ENCODE measurements at places on chromosomes 3 and 15. TPM values are rescaled to one million over a fixed set of nuclear protein-coding genes. Genes with fewer than 3 reads are reported as not detected.
A peak's percentile ranks its signal among the peaks of the same experiment; 100 is the strongest.

Gene WNT7A
- 7.4 TPM for total RNA-seq

Gene CTXN2
- not detected for total RNA-seq

DNA sequence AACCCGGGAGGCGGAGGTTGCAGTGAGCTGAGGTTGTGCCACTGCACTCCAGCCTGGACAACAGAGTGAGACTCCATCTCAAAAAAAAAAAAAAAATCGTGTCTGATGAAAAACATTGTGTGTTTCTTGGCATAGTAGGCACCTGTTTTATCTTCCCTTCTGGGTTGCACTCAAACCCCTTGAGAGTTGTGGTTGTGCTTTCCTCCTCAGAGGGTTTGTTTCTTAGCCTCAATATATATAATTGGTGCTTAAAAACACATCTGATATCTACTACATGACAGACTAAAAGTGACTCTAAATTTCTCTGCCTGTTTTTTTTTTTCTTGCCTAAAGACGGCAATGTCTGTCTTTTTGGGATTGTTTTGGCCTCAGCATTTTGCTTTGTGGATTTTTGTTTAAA lies 7.6 kb downstream of the NR1D2 start:
- no peak overlapping the region for H3K4me3 ChIP-seq
- no peaks in the 10 kb centered on the region for H3K27me3 ChIP-seq
- H3K27ac ChIP-seq, result no peak overlapping the region
- H3K36me3 ChIP-seq, result peaks cover 13% of the 10 kb centered on the region
- no peak for DNase-seq
- H3K4me1 ChIP-seq, result peaks cover 58% of the 10 kb centered on the region

DNA sequence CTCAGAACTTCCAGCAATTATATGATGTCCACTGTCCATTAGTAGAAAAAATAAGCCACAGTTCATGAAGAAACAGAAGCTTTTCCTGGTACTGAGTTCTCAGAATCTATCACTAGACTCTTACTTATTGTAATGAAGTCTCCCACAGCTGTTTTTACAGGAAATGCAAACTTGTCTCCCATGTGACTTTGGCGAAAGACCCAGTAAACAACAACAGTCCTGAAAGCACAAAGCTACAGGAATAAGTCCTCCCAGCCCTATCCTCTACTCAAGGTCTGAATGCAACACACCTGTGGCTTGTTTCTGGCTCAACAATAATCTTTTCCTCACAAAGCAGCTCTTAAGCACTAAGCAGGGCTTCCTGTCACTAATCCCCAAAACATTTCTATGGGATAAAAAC lies 55.9 kb downstream of the EOMES start:
- no peak overlapping the region for H3K4me3 ChIP-seq
- H3K27ac ChIP-seq, result peak overlapping the region; percentile 5
- DNase-seq, result no peak
- H3K4me1 ChIP-seq, result peaks cover 4% of the 10 kb centered on the region
- H3K27me3 ChIP-seq, result no peaks in the 10 kb centered on the region
- no peaks in the 10 kb centered on the region for H3K36me3 ChIP-seq

DNA sequence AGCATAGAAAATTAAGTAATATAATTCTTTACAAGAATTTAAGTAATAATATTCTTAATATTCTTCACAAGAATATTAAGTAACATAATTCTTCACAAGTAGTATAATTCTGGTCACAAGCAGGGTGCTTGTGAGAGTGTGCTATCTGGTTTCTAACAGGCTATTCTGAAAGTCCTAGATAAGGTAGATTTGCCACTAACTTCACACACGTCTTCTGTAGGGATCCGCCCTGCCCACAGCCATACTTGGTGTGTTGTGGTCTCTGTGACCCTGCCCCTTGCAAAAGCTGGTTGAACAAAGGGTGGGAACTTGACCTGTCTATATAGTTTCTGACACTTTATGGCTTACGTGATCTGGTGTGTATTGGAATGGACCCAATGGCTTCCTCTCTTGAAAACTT lies 253.4 kb upstream of the MDFIC2 start:
- H3K27ac ChIP-seq, result no peak overlapping the region
- no peaks in the 10 kb centered on the region for H3K27me3 ChIP-seq
- H3K4me1 ChIP-seq, result no peaks in the 10 kb centered on the region
- no peak for DNase-seq

DNA sequence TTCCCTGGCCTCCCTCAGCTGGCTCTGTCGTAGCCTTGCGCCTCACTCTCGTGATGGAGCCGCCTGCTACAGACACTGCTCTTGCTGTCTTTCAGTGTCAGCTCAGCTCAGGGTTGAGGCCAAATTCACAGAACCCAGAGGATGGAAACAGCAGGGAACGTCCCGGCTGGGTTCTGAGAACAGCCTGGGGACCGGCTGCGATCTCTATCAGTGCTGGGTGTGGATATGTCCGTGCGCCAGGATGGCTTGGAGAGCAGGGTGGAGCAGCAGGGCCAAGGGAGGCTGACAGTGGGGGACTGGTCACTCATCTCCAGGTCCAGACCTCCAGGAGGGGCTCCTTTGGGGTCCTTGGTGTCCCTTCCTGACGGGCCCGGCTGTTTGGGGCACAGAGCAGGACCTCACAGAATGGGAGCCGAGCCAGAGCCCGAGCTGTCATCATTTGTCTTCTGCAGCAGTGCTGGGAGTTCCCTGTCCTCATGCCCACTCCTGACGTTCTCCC lies 18.4 kb downstream of the KLF15 start:
- H3K27ac ChIP-seq, result no peak overlapping the region
- H3K36me3 ChIP-seq, result peaks cover 2% of the 10 kb centered on the region
- H3K4me3 ChIP-seq, result no peak overlapping the region
- no peaks in the 10 kb centered on the region for H3K27me3 ChIP-seq

Gene GALNT15
- total RNA-seq, result 11.5 TPM

Gene SPRED1
- total RNA-seq, result 50.6 TPM

Measured in upper lobe of left lung (tissue), 6 donors.